ENCODE measurements at places on chromosomes 12 and 14.

- peak; percentile 75 for DNase-seq
Measured at GRCh38 chr12:104457746-104458693, 1.3 kb downstream of the CHST11 start.

- no peak for DNase-seq
Measured at GRCh38 chr14:90062127-90062794, 467 bp downstream of the KCNK13 start.

- DNase-seq, result no peak
Measured at GRCh38 chr12:75715682-75716081, 204.3 kb upstream of the KRR1 start.

- no peak for DNase-seq
Measured at GRCh38 chr14:59254146-59254910, 65.9 kb downstream of the DAAM1 start.

DNA sequence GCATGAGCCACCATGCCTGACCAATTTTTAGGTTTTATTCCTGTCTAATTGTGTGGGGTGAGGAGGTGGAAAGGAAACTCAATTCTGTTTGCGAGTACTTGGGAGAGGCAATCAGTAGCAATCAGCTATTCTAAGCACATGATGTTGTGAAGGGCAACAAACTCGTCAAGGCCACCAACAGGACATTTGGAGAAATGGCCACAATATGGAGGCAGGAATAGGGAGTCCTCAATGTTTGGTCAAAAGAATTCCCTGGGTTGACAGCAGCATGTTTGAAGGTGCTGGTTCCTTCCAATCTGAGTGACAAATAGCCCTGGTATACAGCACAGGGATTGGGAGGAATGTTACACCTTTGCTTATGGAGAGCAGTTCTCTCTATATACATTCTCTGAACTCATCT lies 32.7 kb upstream of the USP44 start:
- no peak for DNase-seq

DNA sequence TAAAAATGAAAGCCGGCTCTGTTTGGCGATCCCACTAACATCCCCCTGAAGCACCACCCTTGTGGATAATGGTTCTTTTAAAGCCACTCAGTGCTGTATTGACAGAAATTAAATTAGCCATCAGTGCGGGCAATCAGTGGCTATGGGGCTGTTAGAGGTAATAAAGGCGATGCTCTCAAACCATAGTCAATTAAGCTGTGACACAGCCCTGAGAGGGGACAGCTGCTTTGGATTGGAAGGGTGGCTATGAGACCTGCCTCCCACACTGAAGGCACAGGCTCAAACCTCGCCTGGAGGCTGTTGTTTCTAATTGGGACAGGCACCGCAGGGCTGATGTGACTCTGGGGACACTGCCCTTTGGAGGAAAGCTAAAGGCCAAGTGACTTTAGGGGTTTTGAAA lies 562.2 kb downstream of the VRK1 start:
- DNase-seq, result no peak

DNA sequence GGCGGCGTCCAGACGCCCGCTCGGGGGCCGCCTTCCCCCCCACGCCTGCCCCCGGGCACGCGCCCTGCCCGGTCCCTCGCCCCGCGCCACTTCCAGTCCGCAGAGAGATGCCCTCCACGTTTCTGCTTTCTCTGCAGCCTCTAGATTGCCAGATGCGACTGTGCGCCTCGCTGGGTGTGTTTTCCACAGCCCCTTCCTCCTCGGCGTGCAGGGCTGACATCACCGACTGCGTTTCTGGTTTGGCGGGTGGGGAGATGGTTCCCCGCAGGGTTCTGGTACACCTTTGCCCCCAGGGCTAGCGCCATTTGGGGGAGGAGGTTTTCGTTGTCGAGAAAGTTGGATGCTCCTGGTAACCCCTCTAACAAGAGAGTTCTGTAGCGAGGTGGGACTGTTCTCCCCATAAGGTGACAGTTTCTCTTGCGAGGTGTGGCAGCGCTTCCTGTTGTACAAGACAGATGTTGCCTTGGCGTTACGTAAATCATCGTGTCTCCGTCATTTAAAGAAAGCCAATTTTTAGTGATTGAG lies 1.5 kb downstream of the CALM1 start:
- DNase-seq, result peak; percentile 79

DNA sequence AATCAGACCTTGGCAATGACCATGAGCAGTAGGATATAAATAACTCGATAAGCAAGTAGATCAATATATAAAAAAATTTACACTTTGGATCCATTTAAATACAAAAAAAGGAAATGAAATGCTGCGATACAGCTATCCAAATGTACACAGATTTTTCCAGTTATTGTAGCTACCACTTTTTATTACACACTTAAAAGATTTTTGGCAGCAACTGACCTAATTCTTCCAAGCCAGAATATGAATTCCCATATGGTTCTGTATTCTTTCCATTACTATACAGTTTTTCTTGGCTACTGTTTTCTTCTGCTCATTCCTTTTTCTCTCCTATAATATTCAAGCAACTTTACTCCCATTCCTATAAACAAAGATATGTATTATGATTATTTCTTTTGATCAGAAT lies 52.2 kb downstream of the TMTC1 start:
- DNase-seq, result no peak

GRCh38 chr12:41606468-41607445 lies 418.6 kb downstream of the PDZRN4 start:
- no peak for DNase-seq

DNA sequence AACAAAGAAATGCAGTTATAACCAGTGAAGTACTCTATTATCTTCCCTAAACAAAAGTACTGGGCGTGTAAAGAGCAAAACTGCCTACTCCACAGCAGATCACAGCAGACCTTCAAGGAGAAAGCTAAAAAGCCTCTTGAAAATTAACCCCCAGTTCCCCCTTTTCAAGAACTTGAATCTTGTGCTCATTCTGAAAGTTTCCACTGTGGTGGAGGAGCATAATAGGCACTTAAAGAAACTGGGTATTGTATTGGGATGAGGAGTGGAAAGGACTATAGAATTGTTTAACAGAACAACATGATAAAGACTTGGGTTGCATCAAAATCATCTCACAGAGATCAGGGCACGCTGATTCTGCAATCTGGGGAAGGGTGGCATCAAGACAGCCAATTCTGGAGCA lies 51.1 kb downstream of the SLC25A47 start:
- DNase-seq, result no peak

DNA sequence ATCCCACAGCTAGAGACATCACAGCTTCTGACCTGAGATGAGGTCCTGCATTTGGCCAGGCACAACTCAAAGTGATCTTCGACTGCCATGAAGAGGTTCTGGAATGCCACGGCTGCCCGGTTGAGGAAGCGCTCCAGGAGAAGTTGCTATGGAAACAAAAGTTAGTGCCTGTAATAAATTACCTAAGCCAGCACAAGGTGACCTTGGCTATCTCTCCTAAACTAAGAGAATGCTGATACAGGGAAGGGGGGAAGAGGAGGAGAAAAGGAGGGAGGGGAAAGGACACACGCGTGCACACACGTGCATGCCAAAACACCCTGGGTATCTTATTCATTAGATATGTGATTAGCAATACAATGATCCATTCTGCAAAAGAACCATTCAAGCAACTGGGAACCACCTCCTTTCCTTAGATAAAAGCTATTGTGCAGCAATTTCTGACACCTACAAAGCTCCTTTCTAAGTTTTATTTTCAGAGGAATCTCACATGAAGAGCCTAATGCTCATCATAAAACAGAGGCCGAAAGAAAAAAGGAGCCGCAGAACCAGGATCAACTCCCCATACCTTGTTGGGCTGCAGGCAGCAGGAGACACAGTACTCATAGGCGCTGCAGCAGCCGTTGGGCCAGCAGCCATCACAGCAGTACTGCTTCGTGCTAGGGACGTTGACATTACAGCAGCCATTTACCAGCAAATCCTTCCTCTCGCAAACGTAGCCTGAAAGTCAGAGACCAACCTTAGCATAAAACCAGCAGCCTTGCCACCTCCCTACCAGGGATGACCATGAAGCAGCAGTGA lies 17.9 kb downstream of the SPRING1 start:
- DNase-seq, result no peak

- no peak for DNase-seq
Measured at GRCh38 chr12:67740711-67741110, 92.2 kb downstream of the DYRK2 start.

GRCh38 chr12:127987199-127987901 lies 279.6 kb upstream of the TMEM132C start:
- DNase-seq, result no peak

DNA sequence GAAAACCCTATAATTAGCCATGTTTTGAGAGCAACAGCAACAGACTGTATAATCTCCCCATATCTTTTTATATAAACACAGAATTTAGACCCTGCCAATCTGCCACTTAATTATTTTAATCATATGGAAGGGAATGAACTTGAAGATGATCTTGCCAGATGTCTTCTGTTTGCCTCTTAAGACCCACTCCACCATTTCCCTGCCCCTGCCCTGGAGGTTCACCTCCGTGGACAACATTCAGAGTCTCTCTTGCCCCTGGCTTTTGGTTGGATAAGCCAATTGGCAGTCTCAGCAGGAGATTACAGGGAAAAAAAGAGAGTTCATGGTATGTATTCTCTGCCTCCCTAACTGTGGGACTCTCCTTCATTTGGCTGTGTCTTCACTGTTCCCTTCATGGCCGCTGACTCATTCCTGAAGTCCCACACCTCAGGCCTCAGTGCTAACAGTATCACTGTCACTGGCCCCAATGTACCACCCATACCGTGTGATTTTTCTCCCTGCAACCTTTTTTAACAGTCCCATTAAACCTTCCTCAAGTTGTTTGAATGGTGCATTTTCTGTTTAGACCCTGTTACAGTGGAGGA lies 184.8 kb downstream of the PIK3C2G start:
- no peak for DNase-seq

GRCh38 chr14:51022769-51023168 lies 72.1 kb downstream of the TRIM9 start:
- DNase-seq, result no peak

GRCh38 chr14:85416771-85417170 lies 113.2 kb upstream of the FLRT2 start:
- DNase-seq, result no peak

DNA sequence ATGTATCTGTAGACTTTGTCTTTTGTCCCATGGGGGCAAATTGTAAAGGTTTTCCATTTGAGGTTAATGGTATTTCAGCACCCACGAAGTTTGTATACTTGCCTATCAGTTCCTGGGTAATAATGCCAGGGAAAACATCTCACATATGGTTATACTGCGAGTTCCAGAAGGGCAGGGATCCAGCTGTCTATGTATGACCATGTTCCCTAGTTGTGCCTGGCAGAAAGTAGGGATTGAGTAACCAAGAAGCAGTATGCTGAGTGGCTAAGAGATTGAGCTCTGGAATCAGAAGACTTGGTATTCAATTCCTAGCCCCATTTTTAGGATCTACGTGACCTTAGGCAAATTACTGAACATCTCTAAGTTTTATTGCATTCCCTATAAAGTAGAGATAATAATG lies 173.2 kb upstream of the PWP1 start:
- no peak for DNase-seq

DNA sequence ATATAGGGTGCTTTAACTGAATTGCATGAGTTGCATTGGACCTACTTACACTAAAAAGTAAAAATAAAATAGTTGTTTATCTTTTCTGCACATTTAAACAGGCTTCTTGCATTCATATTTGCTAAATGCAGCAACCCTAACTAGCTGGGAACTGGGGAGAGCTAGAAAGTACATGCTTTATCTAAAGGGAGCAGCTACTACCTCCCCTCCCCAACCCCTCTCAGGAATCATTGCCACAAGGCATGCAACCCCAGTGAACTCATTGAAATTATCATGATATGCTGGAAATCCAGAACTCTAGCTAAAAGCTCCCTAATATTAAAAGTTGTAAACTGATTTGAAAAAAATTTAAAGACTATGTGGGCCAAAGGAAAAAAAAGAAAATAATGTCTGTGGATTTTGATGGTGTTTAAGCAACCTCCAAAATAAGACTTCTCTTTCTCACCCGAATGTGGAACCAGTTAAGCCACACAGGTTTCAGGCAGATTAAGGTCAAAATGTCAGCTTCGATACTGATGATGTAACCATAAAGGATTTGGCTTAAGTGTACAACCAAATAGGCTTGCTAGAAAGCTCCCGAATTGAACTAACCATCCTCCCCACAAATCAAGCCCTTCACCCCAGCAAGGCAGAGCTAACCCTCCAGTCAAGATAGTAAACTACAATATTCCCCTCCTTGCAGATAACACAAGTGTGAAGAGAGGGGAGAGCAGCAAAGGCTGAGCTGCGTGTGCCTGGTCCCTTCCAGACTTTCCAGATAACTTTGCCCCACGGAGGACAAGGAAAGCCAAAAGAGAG lies 13.8 kb upstream of the POC1B start:
- no peak for DNase-seq

GRCh38 chr12:92421701-92422100 lies 276.1 kb upstream of the BTG1 start:
- DNase-seq, result no peak

DNA sequence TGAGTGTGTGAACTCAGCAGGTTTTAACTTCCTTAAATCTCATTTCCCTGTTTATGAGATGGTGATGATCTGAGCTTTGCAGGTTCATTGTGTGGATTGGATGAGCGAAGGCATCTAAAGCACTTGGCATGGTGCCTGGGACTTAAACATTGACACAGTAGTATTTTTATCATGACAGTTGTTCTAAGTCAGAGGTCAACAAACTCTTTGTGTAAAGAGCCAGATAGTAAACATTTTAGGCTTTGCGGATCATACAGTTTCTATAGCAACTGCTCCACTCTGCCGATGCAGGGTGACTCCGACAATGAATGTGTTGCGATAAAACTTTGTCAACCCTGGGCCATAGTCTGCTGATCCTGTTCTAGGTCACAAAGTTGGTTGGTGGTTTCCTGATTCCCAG lies 25.2 kb downstream of the SLC24A4 start:
- DNase-seq, result no peak

GRCh38 chr14:71194251-71194650 lies 287.0 kb downstream of the PCNX1 start:
- no peak for DNase-seq

DNA sequence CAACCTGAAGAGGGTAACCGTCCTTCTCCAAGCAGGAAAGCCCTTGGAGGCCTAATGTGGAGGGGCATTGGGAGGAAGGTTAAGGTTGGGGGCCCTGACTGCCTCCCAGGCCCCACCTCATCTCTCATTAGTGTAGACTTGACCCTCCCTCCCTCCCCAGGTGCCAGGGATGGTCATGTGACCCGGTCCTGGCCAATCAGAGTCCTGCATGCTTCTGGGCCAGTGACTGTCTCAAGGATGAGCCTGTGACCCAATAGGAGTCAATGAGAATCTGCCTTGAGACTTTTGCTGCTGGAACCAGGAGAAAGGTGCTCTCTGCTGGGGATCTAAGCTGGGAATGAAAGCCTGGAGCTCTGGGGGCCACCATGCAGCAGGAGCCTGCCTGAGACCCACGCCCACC lies 70.8 kb downstream of the NCOR2 start:
- DNase-seq, result peak; percentile 45

Data from activated T-cell treated with anti-CD3 and anti-CD28 coated beads, Interleukin-2, amount 50 U/mL, for 48 hours (primary cell).